ENCODE measurements at places on chromosomes 7 and 10.

DNA sequence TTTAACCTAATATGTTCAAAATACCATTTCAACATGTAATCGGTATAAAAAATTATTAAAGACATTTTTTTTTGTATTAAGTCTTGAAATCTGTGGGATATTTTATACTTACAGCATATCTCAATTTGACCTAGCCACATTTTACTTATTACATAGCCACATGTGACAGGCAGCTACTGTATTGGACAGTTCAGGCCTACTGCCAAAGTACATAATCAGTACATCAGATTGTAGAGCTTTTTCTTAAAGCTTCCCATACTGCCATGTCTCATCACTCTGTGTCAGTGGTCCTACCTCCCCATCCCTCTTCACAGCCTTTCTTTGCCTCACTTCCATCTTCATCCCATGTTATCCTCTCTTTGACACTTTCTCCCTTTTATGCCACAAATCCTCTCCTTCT lies 43.0 kb downstream of the LOXL4 start:
- no peak for DNase-seq

GRCh38 chr10:65556006-65556405 lies 1369.8 kb upstream of the LRRTM3 start:
- no peak for DNase-seq

GRCh38 chr10:77553966-77554365 lies 83.6 kb downstream of the KCNMA1 start:
- DNase-seq: no peak

DNA sequence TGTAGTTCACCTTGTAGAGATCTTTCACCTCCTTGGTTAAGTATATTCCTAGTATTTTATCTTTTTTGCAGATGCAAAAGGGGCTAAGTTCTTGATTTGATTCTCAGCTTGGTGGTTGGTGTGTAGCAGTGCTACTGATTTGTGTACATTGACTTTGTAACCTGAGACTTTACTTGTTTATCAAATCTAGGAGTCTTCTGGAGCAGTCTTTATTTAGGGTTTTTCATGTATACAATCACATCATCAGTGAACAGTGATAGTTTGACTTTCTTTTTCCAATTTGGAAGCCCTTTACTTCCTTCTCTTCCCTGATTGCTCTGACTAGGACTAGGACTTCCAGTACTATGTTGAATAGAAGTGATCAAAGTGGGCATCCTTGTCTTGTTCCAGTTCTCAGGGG lies 33.8 kb downstream of the GPR22 start:
- no peak for DNase-seq

GRCh38 chr10:11553773-11554381 lies 57.6 kb downstream of the USP6NL start:
- no peak for DNase-seq
